ENCODE measurements at places on chromosomes 7 and 10.

DNA sequence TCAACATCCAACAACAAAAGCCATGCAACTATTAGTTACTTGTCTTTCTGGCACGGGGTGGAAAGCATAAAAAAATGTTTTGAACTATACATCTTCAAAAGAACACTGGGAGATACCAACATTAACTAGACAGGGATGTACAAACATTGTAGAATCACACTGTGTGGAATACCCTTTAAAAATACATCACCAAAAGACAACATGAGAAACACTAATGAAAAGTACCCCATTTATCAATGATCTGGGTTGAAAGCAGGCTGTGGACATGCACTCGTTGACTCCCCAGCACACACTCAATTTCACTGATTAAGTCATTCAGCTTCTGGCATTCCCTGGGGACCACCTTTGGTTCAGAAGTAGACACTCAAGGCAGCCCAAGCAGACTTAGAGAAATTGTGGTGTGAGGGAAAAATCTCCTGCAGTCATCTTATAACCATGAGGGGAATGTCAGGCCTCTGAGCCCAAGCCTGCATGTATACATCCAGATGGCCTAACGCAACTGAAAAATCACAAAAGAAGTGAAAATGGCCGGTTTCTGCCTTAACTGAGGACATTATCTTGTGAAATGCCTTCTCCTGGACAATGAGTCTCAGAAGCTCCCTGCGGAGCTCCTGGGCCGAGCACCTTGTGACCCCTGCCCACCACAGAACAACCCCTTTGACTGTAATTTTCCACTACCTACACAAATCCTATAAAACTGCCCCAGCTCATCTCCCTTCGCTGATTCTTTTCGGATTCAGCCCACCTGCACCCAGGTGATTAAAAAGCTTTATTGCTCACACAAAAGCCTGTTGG lies 53.0 kb downstream of the CACUL1 start:
- DNase-seq: no peak

DNA sequence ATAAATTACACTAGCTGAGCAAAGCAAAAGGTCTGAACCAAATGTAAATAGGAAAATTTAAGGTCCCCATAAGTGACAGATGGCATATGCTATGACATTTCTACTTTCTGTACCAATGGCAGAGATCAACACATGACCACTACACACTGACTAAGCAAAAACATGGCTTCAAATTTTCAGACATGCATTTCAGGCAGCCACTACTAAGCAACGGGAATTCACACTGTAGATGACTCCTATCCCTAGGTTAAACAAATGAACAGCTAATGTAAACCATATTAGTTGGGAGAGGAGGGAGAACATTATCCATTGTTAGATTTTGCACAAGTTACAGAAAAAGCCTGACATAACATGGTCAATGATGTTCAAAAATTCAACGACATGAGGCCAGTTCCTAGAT lies 11.4 kb upstream of the KIF20B start:
- DNase-seq: no peak

DNA sequence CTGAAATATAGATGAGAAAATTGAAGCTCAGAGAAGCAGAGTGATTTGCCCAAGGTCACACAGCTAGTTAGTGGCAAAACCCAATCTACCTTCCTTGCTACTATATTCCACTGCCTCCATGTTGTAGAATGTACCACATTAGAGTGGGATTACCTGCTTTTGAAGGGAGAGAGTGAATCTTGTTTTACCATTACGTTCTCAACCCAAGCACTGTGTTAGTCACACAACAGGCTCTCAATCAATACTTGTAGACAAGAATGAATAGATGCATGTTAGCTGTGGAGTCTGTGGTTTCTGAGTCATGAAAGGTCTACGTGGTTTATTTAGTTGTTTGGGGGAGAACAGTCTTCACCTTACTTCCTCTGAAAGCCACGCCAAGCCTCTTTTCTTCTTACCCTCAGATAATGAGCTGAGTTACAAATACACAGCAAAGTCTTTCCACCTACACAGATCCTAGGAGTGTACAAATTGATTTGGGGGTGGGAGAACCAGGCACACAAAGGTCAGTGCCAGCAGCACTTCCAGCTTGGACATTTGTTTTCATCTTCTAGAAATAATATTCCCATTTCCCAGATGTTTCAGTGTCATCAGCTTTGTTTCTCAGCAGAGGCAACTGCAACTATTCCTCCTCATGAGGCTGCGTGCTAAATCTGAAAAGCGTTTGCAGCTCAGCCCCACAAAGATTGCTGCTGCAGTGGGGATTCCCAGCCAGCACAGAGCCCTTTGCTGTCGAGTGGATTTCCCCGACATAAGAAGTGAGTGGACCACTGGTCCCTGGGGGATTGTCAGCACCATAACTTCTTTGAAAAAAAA lies 71.5 kb upstream of the ADO start:
- no peak for DNase-seq

DNA sequence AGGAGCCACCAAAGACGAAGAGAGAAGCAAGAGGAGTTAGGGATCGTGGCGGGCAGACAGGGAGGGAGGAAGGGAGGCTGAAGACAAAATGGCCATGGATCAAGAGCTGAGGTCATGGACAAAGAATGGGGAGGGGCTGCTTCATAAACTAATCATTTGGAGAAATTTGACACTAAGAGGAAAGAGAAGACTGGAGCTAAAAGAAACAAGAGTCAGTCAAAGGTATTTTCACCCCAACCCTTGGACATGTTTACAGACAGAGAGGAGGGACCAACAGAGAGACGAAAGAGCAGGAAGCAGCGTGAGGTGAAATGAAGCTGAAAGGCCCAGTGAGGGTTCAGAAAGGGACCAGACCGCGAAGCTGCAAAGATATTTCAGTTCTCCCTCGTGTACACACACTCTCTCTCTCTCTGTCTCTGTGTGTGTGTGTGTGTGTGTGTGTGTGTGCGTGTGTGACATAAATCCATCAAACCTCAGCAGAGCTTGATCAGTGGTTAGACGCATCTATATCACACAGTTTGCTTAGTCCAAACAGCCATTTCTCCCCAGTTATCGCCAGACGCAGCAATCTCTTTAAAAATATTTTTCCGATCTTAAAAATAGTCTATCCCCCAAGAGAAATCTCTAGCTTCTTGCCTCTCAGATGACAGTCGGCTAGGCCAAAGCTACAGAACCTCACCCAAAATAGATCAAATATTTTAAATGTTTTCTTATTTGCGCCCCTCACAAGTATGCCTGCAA lies 12.5 kb upstream of the CALD1 start:
- DNase-seq: no peak

DNA sequence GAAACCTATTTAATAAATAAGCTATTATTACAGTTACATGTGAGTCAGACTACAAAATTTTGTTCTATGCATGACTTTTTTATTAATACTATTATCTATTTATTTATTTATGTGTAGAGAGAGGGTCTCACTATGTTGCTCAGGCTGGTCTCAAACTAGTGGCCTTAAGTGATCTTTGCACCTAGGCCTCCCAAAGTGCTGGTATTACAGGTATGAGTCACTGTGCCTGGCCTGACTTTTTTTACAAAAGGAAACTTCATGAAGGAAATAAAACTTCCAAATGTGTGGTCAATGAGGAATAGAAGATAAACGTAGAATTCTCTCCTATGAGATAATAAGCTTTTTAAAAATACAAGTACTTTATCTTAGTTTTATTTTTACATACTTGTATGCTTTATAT lies 19.0 kb downstream of the COL28A1 start:
- DNase-seq: no peak

Data from smooth muscle cell of the brain vasculature (primary cell).